Activated naive CD8-positive, alpha-beta T cell treated with anti-CD3 and anti-CD28 coated beads for 36 hours (primary cell): ENCODE measurements at places on chromosomes 13 and 19. TPM values are rescaled to one million over a fixed set of nuclear protein-coding genes. Genes with fewer than 3 reads are reported as not detected.
A peak's percentile ranks its signal among the peaks of the same experiment; 100 is the strongest.

The IL17D gene
- 0.78 TPM for total RNA-seq

The MBD3L1 gene
- total RNA-seq: not detected

- peaks cover 6% of the 10 kb centered on the region for H3K36me3 ChIP-seq
- no peak for DNase-seq
- H3K4me1 ChIP-seq: peaks cover 4% of the 10 kb centered on the region
- H3K27me3 ChIP-seq: peaks cover 34% of the 10 kb centered on the region
- H3K4me3 ChIP-seq: no peak overlapping the region
These were observed 2.9 kb upstream of the CADM4 start for GRCh38 chr19:43642531-43642930.

DNA sequence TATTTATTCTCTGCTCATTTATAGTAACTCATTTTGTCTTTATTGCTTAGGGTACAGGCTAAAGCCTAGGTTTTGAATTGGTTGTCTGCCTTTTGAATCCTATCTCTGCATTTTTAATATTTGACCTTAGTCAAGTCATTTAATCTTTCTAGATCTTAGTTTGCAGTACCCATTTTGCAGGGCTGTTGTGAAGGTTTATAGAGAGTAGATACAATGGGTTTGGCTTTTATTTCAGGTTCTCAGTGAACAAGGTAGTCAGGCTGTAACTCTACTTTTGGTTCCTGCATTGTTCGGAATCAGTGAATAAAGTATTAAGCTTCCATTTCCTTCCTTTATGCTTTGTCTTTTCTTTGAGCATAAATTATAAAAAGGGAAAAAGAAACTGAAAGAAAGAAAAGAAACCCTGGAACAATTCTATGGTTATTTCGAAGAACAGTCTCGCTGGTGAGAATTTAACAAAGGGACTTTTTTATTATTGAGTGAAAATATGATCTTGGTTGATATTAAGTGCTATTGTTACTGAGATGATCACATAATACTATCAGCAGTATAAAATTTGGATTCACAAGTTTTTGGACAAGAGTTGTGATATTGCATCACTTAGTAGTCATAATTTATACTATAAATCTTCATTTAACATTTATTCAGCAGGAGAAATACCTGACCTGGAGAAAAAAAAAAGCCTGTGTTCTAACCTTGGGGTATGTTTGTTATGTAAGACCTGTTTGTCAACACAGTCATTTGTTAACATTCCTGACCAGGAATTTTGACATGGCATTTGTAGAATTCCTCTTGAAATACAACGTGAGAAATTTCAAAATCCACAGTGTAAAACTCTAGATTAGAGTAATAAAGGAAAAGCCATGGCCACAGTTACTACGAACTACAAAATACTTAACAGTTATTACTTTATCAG is 91.3 kb downstream of the ZMYM2 start:
- peak overlapping the region; percentile 82 for H3K27ac ChIP-seq
- peak overlapping the region; percentile 58 for H3K4me3 ChIP-seq
- peaks cover 25% of the 10 kb centered on the region for H3K36me3 ChIP-seq
- DNase-seq: no peak
- peaks cover 24% of the 10 kb centered on the region for H3K4me1 ChIP-seq

- no peak overlapping the region for H3K27ac ChIP-seq
- H3K4me1 ChIP-seq: no peaks in the 10 kb centered on the region
- H3K27me3 ChIP-seq: no peaks in the 10 kb centered on the region
- DNase-seq: no peak
- no peak overlapping the region for H3K4me3 ChIP-seq
These were observed 372.6 kb downstream of the OXGR1 start for GRCh38 chr13:96621634-96622183.

DNA sequence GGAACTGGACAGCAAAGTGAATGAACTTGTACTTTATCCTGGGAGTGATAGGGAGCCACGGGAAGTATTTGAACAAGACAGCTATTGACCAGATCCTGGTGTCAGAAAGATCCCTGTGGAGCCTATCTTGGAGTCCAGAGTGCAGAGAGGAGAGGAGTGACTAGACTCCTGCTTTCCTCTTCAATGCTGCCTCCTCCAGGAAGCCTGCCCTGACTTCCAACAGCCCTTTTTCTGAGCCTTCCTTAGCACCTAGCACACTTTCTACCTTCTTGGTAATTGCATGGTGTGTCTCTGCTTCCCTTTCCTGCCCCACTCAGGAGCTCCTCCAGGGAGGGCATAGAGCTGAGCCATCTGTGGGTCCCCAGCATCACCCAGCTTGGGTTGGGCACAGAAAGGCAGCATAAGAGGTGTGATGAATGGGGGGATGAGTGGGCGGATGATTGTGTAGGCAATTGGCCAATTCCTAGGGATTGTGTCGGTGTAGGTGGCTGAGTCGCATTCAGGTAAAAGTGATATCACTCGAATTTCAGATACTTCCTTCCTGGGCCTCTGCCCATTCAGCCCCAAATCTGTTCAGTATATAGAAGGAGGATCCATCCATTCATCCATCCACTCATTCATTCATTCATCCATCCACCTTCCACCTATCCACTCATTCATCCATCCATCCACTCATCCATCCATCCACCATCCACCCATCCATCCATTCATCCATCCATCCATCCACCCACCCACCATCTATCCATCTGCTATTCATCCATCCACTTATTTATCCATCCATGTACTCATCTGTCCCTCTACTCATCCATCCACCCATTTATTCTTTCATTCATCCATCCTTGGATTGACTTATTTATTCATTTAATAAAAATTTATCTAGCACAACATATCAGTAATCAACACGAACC is 26.9 kb downstream of the CYP4F22 start:
- DNase-seq: no peak
- H3K27me3 ChIP-seq: no peaks in the 10 kb centered on the region
- peaks cover 6% of the 10 kb centered on the region for H3K36me3 ChIP-seq
- H3K27ac ChIP-seq: no peak overlapping the region
- H3K4me1 ChIP-seq: peaks cover 35% of the 10 kb centered on the region
